CD8-positive, alpha-beta memory T cell (primary cell): ENCODE measurements at places on chromosomes 2 and 18. TPM values are rescaled to one million over a fixed set of nuclear protein-coding genes. Genes with fewer than 3 reads are reported as not detected.

DNA sequence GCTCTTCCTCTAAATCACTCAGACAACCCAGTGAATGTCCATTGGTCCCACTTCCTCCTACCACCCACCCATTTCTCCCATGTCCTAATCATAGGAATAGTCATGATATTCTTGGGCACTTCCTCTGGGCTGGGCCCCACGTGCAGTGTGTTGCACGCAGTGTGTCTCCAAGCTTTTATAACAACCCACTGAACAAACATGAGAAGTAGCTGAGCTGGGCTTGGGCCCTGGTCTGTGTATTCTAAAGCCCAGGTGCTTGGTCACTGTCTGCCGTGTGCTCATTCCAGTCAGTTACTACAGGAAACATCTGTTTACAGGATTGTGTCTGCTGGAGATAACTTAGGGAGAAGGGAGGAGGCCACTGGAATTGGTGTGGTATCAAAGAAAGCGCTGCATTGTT is 64.2 kb upstream of the THOC1 start:
- no peak for DNase-seq

DNA sequence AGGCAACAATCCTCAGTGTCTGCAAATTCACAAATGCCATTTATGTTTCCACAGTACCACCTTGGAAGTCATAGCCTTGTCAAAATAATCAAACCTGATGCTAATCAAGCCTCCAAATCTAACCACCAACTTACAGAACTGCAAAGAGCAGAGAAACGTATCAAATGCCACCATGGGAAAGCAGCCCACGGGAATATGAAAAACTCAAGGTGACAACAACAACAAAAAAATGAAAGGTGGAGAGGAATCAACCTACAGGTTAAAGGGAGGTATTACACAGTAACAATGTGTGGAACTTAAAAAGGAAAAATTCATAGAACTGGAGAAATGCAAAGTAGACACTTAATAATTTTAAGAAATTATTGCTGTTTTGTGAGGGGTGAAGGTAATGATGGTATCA is 46.7 kb downstream of the CD226 start:
- no peak for DNase-seq

DNA sequence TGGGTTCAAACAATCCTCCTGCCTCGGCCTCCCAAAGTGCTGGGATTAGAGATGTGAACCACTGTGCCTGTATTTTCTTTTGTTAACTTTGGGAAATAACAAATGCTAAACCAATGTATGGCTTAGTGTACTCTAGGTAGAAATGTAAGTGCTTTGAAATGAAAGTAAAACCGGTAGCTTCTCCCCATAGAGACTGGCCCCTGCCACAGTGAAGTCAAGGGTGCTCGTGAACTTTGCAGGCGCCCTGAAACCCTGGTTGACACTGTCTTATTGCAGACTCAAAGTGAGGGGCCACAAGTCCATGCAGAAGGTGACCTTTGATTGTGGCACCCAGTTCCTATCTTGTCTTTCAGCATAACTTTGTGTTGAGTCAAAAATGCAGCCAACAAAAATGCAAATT is 24.2 kb upstream of the MTCL1 start:
- no peak for DNase-seq

DNA sequence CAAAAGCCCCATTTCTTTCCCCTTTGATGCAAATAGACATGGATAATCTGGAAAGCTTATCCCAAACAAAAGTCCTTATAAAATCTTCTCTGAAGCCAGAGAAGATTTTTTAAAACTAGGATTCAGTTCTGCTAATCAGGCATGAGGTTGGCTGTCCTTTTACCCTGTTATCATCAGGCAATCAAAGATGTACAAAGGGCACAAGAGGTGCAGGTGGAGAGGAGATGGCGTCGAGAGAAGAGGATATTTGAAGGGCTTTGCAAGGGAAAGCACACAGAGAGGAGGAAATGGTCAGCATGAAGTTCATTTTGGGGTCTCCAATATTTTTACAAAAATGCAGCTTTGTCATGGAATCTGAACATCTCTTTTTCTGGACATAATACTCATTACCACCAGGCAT is 88.5 kb downstream of the KLF7 start:
- DNase-seq: no peak

DNA sequence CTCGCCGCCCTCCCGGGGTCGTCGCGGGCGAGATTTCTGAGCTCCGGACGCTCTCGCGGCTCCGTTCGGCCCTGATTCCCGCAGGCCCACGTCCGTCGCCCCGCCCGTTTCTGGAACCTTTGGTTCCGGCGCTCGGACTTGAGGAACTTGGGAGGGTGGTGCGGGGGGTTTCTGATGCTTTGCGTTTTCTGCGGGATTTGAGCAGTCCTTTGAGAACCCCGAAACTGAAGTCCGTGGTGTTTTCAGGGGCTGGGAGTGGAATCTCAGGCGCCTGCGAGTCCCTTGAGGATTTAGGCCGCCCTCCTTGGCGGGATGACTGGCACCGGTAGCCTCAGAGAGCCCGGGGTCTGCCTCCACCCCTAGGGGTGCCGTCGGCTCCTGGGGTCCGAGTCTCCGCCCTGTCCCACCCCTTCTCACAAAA is 336 bp downstream of the THNSL2 start:
- DNase-seq: no peak

DNA sequence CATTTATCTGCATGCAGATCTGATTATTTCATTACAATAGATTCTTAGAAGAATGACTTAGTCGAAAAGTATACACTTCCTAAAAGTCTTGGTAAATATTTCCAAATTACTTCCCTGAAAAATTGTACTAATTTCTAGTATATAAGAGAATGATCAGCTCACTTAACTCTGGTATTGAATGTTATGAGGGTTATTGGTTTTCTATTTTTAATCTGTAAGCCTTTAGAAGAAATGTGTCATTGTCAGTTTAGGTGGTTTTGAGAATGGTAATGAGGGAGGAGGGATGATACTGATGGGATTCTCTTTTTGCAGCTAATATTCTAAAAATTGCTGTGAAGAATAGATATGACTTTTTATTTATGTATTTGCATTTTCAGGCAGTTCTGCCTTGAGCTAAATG is 23.9 kb downstream of the MOB4 start:
- no peak for DNase-seq

- no peak for DNase-seq
These were observed 62.6 kb downstream of the EMX1 start for GRCh38 chr2:72979896-72980295.

DNA sequence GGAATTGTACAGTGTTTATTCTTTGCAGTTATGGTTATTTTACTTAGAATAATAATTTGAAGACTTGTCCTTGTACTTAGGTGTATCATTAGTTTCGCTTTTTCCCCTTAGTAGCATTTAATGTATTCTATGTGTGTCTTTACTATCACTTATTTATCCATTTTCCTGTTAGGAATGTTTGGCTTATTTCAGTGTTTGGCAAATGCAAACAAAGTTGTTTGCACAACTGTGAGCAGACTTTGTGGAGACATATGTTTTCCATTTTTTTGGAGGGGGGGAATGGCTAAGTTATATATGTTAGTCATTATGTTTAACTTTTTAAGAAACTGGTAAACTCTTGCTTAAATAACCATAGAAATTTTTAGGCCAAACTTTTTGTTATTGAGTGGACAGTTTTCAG is 447.7 kb downstream of the SOX11 start:
- no peak for DNase-seq

DNA sequence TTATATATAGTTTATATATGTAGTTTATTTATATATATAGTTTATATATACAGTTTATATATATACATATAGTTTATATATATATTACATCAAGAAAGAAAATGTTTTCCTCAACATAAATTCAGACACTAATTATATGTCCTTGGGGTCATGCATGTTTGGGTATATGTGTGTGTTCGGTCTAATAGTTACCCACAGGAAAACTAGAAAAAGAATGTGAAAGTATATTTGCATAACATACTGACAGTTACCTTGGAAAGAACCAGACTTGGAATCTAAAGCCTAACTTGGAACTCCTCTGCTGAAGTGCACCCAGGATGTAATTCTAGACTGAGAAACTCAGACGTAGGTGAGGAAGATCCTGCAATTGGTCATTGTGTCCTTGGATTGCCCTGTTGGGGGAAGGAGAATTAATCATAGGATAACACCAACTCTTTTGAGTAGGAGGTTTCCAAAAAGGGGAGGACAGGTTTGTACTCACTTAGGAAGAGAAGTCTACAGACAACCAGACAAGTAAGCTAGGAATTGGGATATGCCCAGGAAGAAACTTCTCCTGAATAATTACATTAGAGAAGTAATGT is 8.9 kb upstream of the SLC25A12 start:
- DNase-seq: no peak

DNA sequence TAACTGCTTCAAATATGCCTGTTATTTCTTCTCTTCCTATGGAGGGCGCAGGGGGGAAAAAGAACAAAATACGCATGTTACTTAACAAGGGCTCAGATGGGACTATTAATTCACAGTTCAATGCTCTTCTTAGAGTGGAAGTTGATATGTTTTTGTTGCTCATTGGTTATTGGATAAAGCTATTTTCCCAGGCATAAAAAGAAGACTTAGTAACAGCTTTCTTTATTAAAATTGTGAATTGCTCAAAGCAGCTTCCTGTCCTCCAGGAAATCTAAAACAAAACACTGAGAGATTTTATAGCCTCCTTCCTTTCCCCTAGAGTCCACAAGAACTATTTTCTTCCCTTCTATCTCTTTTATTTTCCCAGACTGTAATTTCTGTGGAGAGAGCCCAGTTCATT is 180.8 kb downstream of the SH3BP4 start:
- no peak for DNase-seq

DNA sequence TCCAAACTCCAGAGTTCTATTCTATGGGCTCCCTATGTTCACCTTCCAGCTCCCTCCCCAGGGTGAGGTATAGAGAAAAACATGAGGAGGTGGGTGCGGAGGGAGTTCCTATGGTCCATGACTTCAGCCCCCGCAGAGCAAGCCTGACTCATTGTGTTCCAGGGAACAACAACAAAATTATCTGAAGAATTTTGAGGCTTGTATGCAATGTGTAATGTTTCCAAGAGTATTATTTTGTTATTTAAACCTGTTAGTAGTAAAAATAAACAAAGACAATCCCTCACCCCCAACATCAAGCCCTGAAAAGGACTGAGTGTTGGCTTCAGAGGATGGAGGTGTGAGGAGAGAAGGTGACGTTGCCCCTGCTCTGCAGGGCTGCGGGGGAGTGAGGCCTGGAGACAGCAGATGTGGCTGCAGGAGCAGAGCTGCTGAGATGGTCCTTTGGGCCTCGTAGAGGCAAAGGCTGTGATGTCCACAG is 29.0 kb downstream of the LAMA3 start:
- DNase-seq: no peak

- no peak for DNase-seq
These were observed 27.1 kb upstream of the SERPINB12 start for GRCh38 chr18:63514888-63515678.

DNA sequence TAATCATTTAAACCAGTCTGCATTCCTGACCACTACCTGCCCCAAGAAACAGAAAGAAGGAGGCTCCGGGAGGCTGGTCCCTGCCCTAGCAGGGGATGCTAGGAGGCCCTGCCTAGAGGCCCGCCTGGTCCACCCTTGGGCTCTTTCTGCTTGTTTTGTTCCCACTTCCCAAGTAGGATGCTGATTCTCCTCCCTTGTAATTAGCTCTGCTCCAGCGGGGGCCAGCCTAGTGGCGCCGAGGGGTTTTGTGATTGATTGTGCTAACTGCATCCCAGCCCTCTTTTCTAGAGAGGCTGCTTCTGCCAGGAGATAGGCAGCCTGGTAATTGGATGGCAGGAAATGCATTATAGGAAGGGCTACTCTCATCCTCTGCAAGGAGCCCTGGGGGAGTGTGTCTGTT is 220.0 kb downstream of the LOXHD1 start:
- no peak for DNase-seq

DNA sequence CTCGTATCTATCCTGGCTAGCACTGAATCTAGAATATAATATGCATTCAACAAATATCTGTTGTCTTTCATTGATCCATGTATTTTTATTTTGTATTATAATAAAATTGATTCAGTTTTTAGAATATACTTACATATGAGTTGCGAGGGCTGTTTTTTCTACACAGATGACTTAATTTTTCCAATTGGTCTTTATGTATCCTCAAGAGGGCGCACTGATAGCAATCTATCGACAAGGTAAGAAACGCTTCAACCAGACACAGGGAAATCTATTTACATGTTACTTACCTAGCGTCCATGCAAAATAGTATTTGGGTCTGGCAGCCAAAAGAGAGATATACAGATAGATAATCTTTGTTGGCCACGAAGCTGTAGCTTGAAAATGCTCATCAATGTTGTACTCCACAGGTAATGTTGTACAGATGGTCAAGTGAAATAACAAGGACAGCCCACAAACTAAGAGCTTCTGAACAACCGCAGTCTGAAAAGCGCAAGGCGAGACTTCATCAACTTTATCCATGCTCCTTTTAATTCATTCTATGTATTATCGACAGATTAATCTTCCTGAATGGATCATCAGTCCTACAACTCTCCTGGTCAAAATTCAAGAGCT is 35.5 kb upstream of the KIDINS220 start:
- no peak for DNase-seq

DNA sequence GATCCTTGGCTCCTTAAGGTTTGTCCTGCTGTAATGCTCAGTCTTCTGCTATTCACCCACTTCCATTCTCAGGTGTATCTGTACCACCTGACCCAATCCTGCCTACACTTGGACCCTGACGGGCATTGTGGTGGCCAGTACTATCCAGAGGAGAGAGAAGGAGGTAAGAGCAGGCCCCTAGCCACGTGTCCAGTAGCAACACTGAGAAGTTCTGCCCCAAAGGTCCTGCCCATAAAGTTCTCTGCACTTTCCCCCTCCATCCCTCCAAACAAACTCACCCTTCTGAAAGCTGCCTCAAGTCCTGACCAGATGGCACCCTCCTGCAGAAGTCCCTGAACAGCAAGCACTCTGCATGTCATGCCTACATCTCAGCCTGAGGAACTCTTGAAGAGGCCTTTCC is 18.3 kb downstream of the TTC32 start:
- no peak for DNase-seq

GRCh38 chr2:70850925-70851324 is 15.3 kb upstream of the CD207 start:
- no peak for DNase-seq

- DNase-seq: no peak
These were observed 990 bp upstream of the GDF7 start for GRCh38 chr2:20666005-20666303.

DNA sequence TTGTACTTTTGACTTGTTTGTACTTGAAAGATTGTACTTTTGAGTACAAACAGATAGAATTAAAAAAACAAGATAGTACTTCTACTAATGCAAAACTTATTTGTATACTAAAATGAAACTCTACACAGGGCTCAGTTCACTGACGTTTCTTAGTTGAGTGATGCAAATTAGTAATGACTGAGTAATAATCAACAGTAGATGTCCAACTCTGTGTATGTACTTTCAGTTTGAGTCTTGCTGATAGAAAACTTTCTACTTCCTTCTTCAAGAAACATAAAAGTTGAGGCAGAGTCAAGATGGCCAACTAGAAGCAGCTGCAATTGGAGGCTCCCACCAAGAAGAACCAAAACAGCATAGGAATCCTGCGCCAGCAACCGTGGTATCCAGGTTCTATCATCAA is 585.0 kb downstream of the NR4A2 start:
- DNase-seq: no peak

- no peak for DNase-seq
These were observed 537.6 kb downstream of the THSD7B start for GRCh38 chr2:137302957-137303356.

SIX3 gene
- total RNA-seq: not detected

CDH20 gene
- total RNA-seq: 0.11 TPM

STAT4 gene
- total RNA-seq: 53.0 TPM

CCDC148 gene
- total RNA-seq: not detected

HNMT gene
- total RNA-seq: 0.78 TPM

LONRF2 gene
- 0.20 TPM for total RNA-seq

MC2R gene
- total RNA-seq: not detected

L3MBTL4 gene
- 0.18 TPM for total RNA-seq

RAX gene
- total RNA-seq: not detected

C2orf15 gene
- total RNA-seq: 0.92 TPM

CREB1 gene
- total RNA-seq: 96.2 TPM

HOXD13 gene
- not detected for total RNA-seq

DPP10 gene
- total RNA-seq: not detected
